ENCODE measurements at places on chromosomes 4 and X. TPM values are rescaled to one million over a fixed set of nuclear protein-coding genes. Genes with fewer than 3 reads are reported as not detected.

GRCh38 chr4:140603286-140603685, 34.5 kb upstream of the UCP1 start:
- no peak for DNase-seq

Gene PF4V1
- total RNA-seq, result not detected

GRCh38 chr4:25308761-25309160, 3.8 kb upstream of the ZCCHC4 start:
- DNase-seq, result no peak

Gene MAGEB16
- total RNA-seq, result not detected

- no peak for DNase-seq
Measured at GRCh38 chrX:136015016-136015415, 29.8 kb downstream of the SLC9A6 start.

- no peak for DNase-seq
Measured at GRCh38 chrX:47864785-47865184, 28.1 kb downstream of the ZNF81 start.

Gene FGF13
- not detected for total RNA-seq

DNA sequence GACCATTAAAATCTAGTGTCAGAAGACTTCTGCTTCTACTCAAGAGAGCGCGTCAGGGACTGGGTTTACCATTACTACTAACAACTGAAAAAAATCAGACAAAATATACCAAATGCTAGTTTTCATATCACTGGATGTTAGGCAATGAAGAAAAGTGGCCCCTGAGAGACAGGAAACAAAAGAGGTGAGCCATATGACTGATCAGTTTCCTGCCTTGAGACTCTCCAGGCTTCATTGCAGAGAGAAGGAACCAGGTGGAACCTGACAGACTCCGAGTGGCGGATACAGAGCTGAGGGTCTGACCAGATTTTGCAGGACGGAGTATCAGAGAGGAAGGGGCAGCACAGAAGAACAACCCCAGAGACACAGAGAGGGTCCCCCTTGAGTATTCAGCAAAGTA, 86.3 kb downstream of the C4orf51 start:
- DNase-seq, result no peak

GRCh38 chr4:151700566-151701316, 60.1 kb downstream of the GATB start:
- DNase-seq, result no peak

Gene UVSSA
- total RNA-seq, result 31.1 TPM

DNA sequence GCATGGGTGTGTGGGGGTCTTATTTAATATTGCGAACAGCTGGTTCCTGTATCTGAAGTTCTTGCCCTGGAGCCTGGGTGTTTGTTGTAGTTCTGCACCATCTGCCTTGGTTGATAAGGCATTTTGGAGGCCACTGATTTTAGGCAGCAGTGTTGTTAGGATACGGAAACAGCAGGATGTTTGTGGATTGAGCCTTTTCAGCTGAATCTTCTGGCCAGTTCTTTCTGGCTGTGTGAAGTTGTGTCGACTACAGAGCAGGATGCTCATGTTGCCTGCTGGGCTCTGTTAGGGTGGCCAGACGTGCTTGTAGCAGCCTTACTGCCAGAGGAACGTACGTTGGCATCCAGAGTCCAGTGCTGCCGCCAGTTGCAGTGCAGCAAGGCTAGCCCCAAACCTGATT, 134.2 kb downstream of the PTTG2 start:
- no peak for DNase-seq

DNA sequence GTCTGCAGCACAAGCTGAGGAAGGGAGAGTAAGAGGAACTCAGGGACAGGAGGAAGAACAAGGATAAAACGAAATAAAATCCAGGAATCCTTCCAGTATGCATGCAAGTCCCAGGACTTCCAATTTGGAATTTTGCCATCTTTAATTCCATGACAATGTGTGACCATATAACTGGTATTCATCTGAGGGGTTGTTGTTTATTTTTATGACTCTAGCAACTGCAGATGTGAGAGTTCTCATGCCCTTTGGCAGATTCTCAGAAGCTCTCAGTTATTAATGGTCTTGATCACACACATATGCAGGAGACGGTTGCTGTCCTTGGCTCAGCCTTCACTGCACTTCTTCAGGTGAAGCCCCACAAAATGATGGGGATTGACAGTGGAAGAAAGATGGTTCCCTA, 148.2 kb downstream of the SMIM20 start:
- DNase-seq, result no peak

DNA sequence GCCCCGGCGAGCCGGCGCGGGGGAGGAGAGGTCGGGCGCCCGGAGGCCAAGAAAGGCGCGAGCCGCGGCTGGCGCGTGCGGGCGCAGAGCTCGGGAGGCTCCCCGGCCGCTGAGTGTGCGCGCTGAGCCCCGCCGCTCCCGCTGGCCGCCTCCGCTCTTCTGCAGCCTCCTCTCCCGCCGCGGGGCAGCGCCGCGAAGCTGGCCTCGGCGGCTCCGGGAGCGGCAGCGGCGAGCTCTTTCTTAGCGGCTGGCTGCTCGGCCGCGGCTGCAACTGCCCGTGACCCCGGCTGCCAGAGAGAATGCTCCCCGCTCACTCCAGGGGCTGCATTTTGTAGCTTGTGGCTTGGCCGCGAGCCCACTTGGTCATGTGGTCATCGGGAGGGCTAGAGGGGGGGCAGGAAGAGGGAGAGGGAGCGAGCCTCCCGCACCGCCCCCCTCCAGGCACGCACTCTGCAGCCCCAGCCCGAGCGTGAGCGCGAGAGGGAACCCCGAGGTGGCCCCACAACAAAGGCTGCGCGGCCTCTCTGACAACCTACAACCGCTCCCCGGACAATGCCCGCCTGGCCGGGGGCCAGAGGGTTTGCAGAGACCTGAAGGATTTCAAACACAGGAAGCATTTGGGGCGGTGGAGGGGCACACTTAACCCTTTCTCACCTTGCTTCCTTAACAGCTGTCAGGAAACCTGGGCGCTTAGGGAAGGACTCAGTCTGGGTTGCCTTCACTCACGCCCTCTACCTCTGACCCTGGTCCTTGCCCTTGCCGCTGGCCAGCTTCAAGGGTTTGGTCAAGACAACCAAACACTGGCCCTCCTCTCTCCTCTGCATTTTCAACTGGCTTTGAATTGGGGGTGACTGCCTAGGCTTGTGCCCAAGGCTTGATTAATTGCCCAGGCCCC, at the start of gene APLN:
TSS of gene APLN (minus strand) at position 305 of the 895 bp plus-strand sequence. CDS start 326 bp downstream, outside the sequence.
- DNase-seq, result no peak

GRCh38 chrX:114101081-114101480, 482.8 kb upstream of the HTR2C start:
- no peak for DNase-seq

Gene NPY5R
- total RNA-seq, result not detected

Gene HHIP
- not detected for total RNA-seq

GRCh38 chr4:144750348-144750747, 104.4 kb downstream of the HHIP start:
- DNase-seq, result no peak

GRCh38 chr4:40046311-40046980, 10.2 kb upstream of the N4BP2 start:
- DNase-seq, result no peak

DNA sequence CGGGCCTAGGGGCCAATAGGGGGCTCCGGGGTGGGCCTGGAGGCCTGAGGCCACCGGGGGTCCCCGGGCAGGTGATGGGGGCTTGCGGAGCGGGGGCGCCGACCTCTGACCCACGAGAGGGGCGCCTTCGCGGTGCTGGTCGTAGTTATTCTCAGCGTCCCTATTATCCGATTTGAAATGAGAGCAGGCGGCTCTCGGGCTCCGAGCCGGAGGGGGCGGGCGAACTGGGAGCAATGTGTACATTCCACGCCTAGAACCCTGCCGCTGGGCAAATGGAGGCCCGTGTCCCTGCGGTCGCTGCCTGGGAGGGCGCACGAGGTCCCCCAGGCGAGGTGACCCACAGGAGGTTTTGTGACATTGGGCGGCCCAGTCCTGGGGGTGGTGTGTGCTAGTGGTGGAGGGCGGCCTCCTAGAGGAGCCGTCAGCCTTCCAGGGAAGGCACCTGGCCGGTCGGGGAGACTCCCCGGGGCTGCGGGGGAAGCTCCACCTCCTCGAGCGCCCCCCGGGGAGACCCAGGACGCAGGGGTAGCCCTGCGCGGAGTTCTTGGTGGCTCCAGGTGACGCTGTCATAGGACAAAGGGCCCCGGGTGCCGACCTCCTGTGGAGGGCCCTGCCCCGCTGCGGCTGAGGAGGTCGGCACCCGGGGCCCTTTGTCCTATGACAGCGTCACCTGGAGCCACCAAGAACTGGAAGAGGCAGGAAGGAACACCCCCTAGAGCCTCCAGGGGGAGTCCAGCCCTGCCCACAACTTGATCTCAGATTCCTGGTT, 102.6 kb upstream of the PRKX start:
- DNase-seq, result peak; percentile 2

- DNase-seq, result no peak
Measured at GRCh38 chr4:40577588-40578253, 51.9 kb downstream of the RBM47 start.

DNA sequence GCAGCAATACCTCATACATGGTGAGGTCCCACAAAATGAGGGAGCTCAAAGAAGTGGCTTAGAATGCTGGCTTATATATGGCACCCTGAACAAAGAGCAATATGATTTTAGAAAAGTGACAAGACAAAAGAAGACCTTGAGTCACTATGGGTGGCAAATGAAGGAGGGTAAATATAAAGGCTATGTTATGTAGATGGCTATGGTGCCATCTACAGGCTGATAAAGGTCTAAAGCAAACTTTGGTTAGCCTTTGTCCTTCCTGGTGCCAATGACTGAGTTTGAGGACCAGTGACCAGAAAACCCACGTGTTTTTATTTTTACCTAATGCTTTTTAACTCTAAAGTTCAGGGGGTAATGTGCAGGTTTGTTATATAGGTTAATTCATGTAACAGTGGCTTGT, 151.8 kb downstream of the CCNG2 start:
- no peak for DNase-seq

- DNase-seq, result no peak
Measured at GRCh38 chrX:151009582-151009981, 26.4 kb downstream of the HMGB3 start.

Gene MFAP3L
- total RNA-seq, result 0.59 TPM

DNA sequence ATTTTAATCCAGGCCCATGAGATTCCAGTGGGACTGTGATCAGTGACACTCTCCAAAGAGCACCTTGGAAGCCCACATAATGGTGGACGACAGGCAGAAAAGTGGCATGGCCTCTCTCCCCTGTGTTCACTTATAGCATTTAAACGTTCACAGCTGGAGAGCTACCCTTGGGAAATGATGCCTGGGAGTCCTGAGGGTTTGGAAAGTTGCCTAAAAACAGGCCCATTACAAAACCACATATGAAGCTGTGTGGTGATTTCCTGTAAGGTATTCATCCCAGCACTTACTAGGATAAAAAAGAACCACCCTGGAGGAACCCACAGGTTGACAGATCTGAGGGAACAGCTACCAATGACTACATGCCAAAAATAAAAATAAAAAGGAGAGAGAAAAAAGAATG, 193.2 kb downstream of the RASL11B start:
- DNase-seq, result no peak

Gene AKAP14
- total RNA-seq, result not detected

Gene SSX1
- total RNA-seq, result not detected

DNA sequence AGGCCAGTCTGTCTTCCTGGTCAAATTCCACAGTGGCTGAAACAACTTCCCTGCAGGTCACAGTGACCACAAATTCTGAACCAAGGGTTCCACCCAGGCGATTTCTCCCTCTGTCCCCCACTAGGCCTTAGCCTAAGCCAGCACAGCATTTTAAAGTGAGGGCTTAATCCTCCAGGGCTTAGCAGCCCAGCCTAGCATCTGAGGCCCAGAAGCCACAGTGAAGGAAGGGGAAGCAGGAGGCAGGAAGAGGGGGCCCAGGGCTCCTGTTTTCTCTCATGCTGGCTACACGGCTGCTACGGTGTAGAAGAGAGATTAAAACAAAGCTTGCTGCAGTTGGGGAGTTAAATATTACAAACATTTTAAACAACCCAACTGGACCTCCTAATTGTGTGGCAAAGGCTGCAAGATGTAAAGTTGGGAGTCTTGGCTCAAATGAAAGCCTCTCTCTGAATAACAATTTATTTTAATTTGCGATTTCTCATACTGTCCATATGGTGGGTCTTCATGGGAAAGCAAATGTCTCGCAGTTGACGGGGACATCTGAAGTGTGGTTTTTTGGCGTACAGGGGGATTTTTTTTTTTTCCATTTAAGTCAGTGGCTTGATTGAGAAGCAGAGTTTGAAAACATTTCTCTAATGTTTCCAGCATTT, 170.8 kb upstream of the RAI2 start:
- DNase-seq, result no peak

DNA sequence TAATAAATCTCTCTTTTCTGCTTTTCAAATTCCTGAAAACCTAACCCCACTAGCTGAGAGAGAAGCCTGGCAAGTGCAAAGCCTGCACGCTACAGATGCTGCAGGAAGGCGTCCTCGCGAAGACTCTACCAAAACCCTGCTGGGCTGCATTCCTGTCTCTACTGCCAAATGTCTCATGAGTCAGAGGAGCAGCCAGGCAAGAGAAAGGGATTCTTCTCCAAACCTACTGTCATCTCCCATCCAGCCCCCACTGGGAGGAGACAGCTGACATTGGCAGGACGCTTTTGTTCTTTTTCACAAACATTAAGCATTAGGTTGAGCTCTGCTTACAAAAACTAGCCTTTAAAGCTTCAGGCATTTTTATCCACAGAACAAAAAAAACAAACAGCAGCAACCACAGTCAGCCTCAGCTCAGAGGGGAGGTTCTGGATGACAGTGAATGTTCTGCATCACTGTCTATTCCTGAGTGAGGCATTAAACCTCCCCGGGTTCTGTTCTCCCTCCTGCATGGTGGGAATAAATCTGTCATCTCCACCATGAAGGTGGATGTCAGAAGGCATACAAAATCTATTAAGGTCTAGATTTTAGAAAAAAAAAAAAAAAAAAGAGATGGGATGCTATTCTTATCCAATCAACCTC, 18.0 kb downstream of the CRMP1 start:
- no peak for DNase-seq

DNA sequence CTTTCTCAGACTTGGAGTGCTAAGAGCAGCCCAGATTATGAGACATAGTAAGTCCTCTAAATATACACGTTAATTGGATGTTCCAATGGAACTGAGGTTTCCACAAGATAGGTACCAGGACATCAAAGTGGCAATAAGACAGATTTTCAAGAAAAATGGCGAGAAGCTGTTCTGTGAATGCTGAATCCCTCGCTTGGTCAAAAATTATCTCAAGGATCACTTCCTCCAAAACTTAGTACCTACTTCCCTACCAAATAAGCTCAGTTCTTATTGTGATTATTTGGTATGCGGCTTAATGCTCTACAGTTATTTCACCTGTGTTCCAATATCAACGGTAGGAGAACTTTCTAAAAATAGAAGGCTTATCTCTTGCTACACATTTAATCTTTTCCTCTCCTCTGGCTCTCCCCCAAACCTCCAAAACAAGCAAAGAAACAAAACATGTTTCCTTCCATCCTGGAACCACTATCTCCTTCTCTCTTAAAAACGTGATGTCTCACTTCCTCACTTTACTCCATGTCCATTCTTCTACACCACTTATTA, 14.7 kb downstream of the PDGFC start:
- DNase-seq, result no peak

Gene CYSLTR1
- total RNA-seq, result 6.6 TPM

DNA sequence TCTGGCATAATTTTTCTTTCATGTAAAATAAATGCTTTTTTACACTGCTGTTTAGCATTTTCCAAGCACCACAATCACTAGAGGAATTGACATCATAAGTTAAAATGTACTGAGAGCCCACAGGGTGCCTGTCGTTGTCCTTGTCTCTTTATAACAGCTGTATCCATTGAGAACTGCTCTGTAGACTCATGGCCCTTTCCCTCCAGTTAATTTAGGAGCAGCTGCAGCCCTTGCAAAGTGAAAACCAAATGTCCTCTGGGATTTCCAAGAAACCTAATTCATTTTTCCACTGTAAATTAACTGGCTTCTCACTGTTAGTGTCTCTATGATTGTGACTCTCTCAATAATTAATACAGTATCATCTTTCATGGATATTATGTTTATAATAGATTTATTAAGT, 185.9 kb downstream of the SLC4A4 start:
- no peak for DNase-seq

All from CD4-positive, alpha-beta T cell (primary cell).